SHP77 (cell line): ENCODE measurements at places on chromosomes 11 and 22.
A peak's percentile ranks its signal among the peaks of the same experiment; 100 is the strongest.

DNA sequence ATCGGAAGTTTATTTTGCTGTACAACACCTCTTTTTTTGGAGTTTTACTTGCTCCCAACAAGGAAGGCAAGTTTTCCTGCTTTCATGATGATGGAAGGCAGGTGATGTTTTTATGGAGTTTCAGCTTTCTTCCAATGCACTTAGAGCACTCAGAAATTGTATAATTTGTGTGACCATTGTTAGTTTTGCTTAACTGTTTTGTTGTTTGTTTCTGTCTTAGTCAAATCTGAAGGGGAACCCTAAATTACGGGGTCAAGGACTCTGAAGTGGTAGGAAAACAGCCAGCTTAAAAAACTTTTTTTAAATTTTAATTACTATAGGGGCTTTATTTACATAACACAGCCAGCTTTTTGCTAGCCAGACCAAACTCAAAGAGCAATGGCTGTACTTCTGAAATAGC lies 14.7 kb downstream of the APOL6 start:
- no peak for DNase-seq

DNA sequence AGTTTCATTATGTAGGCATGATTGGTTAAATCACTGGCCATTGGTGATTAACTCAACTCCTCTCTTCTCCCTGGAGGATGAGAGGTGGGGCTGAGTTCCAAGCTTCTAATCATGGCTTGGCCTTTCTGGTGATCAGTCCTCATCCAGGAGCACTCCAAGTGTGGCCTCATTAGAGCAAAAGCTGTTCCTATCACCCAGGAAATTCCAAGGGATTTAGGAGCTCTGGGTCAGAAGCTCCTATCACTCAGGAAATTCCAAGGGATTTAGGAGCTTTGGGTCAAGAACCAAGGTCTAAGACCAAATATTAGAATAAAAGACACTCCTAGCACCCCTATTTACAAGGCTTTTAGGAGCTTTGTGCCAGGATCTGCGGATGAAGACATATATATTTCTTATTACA lies 168.0 kb upstream of the BDNF start:
- DNase-seq: no peak

DNA sequence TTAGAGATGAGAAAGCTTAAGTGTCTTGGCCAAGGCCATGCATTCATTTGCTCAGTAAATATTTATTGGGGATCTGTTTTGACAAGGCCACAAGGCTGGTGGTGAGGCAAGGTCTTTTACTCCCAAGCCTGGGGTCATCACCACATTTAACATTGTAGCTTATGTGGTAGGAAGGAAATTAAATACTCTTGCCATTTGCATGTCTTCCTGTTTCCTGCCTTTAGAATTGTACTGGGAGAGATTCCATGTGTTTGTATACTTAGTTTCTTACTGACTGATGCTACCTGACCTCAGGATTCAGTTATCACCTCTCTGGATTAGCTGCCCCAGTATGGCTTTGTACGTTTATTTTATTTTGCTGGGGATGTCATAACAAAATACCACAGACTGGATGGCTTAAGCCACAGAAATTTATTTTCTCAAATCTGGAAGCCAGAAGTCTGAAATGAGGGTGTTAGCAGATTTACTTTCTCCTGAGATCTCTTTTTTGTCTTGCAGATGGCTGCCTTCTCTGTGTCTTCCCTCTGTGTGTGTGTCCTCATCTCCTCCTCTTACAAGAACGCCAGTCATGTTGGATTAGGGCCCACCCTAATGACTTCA lies 44.8 kb downstream of the SPECC1L start:
- no peak for DNase-seq

DNA sequence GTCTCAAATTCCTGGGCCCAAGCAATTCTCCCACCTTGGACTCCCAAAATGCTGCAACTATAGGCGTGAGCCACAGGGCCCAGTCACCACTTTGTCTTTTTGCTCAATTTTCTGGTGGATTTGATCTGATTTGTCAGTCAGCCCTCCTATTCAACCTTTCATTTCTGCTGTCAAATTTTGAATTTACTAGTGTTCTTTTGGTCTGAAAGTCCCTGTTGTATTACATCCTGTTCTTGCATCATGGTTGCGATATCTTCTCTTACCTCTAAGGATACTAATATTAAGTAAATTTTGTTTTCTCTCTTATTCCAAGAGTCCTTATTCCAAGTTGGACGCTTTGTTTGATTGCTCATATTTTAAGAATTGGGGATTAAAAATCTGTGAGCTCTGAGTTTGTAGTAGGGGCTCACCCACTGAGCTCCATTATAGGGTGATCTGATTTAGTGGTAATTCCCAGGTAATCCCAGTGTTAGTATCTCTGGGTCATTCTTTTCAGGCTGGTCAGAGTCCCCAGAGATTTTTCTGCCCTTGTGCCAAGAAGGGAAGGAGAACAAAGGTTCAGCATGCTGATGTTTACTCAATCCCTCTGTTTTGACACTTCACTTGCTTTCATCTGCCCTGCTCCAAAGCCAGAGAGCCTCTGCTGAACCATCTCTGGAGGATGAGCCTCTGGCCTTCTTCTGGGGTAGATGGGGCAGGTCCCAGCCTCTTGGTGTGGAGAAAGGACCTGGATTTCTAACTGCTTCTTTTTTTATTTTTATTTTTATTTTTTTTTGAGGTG lies 10.0 kb downstream of the UPB1 start:
- DNase-seq: no peak

- no peak for DNase-seq
Measured at GRCh38 chr11:72546866-72547265, 112.5 kb upstream of the CLPB start.

- no peak for DNase-seq
Measured at GRCh38 chr11:85627332-85627997, at the start of gene DLG2. Gene DLG2, minus strand, starts transcription at chr11:85627344.

DNA sequence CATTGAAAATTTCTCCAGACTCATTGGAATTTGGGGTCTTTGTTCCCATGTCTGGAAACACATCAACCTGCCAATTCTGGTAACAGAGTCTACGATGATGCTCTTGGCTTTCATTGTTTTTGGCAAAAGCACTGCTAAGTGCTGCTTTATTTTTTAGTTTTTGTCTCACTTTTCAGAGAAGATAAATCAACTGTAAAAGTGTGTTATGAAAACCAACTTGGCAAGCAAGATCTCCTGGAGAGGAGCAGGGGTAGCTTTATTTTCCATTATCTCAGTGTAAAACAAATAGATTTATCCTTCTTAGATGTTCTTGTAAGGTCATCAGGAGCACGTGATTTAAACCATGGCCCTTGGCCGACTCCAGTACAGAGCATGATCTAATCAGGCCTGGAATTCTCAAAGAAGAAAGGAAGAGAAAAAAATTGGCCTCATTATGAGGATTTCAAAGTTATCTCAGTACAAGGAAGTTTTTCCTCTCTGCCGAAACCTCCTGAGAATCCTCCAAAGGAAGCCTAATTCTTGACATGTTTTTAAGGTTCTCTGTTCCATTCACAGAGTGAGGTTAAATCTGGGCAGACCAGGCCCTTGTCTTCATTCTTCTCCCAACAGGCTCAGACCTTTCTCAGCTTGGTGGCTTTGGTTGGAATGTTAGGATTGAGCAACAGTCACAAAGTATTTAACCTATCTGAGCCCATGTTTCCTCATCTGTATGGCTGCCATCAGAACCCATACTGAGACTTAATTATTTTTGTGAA lies 16.4 kb upstream of the PAMR1 start:
- DNase-seq: no peak

DNA sequence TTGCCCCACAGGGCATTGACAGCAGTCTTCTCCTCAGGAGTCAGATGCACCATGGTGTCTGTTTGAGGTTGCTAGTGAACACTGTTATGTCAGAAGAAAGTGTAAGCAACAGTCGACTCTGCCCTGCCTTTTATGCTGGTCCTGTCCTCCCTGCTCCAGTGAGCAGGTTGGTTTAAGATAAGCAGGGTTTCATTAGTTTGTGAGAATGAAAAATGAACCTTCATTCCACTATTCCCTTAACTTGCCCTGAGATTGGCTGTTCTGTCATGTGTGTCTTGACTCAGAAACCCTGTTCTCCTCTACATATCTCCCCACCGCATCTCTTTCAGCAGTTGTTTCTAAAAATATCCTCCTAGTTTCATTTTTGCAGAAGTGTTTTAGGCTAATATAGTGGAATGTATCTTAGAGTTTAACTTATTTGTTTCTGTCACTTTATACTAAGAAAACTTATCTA lies at the start of gene HBD:
Gene HBD, minus strand, starts transcription at position 103 of the 454 bp plus-strand sequence. Its CDS starts 50 bp downstream, at position 53.
- DNase-seq: no peak

DNA sequence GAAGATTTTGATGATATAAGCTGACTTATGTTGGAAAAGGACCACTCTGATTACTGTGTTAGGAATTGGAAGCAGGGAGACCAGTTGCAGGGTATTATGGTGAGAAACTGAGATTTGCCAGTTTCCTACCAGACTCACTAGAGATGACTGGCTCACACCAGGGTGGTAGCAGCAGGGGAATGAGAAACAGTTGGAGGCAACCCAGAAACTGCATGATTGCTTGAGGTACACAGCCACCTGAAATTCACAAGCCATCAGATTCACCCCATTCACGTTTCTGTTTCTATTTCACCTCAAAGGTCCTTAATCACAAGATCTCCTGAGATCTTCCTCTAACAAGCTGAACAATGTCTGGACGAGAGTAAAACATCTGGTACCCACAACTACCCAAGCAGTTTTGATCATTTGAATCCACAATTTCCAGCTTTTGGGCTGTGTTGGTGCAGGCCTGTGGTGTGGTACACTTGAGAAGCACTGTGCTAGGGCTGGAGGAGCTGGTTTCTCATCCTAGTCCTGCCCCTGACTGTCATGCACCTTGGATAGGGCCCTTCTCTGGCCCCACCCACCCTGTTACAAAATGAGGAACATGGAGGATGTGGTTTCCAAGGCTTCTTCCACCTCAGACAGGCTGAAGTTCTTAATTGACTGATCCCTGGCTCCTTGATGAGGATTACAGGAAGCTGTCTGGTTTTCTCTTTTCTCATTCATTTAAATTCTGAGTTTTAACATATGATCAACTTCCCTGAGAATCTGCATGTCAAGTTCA lies 233.4 kb downstream of the INSC start:
- no peak for DNase-seq

DNA sequence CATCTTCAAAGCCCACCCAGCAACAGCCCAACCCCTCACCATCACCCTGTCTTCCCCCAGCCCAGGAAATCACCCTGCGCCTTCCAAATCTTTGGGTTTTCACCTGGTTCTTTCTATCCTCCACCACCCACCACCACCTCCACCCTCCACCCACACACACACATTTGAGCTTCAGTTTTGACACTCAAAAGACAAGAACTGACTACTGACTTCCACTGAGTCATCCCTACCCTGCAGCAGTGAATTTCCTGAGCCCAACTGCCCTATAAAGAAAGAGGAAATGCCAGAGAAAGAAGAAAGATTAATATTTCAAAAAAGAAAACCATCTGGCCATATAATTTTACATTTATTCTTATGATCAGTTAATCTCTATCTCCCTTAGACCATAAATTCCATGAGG lies 137.5 kb downstream of the CHST1 start:
- DNase-seq: no peak

- DNase-seq: no peak
Measured at GRCh38 chr11:105718641-105719040, 108.8 kb downstream of the GRIA4 start.

GRCh38 chr11:8213376-8213775 lies 44.6 kb upstream of the RIC3 start:
- no peak for DNase-seq

DNA sequence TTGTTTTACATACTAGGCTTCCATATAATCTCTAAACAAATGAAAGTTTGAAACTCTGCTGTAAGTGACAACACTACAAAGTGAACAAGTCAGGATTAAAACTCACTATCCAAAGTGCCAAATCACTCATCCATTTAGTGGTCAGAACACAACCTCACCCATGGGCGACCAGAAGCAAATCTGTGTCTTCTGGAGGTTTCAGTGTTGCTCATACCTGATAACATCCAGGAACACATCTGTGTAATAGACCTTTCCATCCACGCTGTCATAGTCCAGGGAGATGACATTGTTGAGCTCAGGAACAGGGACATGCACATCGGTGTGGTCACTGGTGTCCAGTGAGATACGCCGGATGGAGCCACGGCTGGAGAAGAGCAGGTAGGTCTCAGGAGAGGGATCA lies 28.5 kb upstream of the CKAP5 start:
- DNase-seq: no peak

GRCh38 chr11:27608951-27609350 lies 91.3 kb downstream of the BDNF start:
- no peak for DNase-seq

- DNase-seq: no peak
Measured at GRCh38 chr11:68969386-68969785, 11.4 kb downstream of the MRGPRD start.

- DNase-seq: no peak
Measured at GRCh38 chr11:129308241-129308865, 67.3 kb upstream of the BARX2 start.

GRCh38 chr11:2816941-2817421 lies 68.6 kb downstream of the CDKN1C start:
- DNase-seq: no peak

- no peak for DNase-seq
Measured at GRCh38 chr11:34640924-34641275, 20.0 kb downstream of the EHF start.

DNA sequence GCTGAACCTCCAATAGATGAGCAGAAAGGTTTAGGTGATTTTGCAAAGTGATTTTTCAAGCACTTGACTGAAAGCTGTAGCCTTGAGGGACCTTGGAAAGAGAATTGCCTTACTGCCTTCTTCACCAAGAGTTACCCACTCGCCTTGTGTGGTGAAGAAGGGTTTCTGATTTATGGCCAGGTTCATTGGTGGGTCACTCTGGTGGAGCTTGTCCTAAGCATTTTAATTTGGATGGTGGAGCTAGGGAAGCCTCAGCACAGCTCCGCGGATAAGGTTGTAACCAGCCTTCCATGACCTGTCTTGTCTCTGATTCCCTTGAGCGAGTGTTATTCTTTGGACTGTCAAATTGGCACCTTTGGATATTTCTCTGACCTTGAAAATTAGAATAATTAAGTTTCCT lies 226.4 kb downstream of the FAT3 start:
- DNase-seq: no peak

DNA sequence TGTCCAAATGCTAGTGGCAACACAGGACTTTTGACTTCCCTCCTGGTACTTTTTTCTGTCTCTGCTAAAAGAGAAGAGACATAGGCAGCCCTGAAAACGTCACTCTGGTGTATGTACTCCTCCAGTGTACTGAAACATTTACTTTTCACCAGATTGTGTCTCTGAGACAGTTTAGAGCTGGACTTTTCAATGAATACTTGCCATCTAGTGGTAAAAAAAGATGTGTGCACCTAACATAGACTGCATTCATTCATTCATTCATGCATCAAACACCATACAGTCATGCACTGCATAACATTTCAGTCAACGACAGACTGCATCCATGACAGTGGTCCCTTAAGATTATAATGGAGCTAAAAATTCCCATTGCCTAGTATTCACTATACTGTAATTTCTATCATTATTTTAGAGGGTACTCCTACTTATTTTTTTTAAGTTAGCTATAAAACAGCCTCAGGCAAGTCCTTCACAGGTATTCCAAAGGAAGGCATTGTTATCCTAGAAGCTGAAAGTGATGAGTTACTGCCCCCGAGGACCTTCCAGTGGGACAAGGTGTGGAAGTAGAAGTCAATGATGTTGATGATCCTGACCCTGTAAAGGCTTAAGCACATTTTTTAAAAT lies 186.2 kb downstream of the SPON1 start:
- DNase-seq: peak; percentile 15
